ENCODE measurements at places on chromosomes 4 and X.
A peak's percentile ranks its signal among the peaks of the same experiment; 100 is the strongest.

GRCh38 chr4:127634181-127634580, 1.4 kb downstream of the INTU start:
- no peak for DNase-seq

GRCh38 chr4:13597604-13598003, 29.9 kb downstream of the BOD1L1 start:
- no peak for DNase-seq

GRCh38 chrX:3262901-3263300, 83.6 kb downstream of the MXRA5 start:
- DNase-seq: peak; percentile 37

- peak; percentile 45 for DNase-seq
Observed at GRCh38 chr4:95155759-95156451, 392.9 kb downstream of the UNC5C start.

DNA sequence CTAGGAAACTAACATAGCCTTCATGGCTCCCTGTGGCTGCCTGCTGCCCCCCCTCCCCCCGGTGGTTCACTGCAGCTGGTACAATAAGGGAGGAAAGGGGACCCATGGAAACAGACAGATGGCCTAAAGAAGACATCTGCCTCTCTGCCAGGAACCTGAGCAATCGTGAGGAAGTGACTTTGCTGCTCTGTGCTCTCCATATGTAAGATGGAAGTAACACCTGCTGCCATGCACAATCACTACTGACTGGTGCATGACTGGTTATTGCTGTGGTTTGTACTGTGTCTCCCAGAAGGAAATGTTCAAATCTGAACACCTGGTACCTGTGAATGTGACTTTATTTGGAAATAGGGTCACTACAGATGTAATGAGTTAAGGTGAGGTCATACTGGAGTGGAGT, 43.6 kb downstream of the CD99L2 start:
- DNase-seq: no peak

DNA sequence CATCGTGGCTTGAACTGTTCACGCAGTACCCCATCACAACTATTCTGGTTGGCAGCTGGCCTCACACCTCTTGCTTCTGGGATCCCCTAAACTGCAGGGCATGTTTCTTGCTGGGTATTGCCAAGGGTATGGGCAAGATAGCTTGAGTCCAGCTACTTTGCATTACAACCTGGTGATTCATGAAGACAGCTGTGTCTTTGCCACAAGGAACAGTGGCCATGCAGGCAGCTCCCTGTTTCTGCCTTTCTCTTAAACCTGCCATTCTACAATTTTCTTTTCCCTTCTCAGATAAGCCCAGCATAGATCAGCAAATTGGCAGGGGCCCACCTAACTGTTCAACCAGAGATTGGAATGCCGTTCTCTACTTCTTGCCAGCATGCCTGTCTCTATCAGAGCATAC, 42.8 kb downstream of the TENM3 start:
- no peak for DNase-seq

- no peak for DNase-seq
Observed at GRCh38 chr4:30443289-30443688, 276.9 kb upstream of the PCDH7 start.

DNA sequence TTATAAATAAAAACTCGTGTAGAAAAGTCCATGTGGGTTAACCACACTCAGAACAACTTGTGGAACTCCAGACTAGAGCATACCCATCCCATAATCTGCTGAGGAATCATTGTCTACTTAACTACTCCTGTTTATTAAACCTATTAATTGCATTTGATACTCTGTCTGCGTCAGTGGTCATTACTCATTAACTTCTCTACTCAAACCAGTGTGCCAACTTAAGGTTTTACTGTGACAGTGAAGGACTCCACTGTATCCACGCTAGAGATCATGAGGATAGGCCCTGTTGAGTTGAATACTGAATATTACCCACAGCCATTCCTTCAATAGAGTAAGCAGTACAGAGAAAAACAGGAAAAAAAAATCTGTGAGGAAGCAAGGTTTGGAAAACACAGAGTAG, 17.3 kb downstream of the HPGD start:
- no peak for DNase-seq

GRCh38 chr4:57249083-57249482, 138.9 kb upstream of the IGFBP7 start:
- peak; percentile 64 for DNase-seq

DNA sequence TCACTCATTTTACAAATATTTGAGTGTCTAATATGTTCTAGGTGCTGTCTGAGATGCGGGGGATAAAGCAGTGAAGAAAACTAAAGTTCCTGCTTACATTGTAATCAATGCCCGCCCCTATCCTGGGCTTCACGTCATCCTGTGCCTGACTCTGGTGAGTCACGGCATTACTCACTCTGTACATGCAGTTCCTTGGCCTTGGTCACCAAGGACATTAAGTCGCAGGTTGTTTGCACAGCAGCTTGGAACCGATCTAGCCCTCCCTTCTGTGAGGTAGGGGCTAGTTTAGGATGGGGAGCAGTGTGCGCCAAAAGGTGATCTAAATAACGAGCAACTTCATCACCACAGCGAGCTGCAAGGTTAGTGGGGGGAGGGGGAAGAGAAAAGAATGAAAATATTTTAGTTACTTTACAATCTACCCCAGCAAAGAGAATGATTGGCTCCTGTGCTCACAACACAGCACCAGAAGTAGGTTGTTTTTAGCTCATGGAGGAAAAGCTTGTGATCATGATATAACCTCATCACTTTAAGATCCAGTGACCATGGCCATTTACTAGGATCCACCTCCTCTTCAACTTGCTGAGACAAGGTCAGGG, 48.0 kb upstream of the HDAC8 start:
- peak; percentile 64 for DNase-seq

GRCh38 chr4:38610521-38610920, 53.5 kb upstream of the KLF3 start:
- DNase-seq: no peak

DNA sequence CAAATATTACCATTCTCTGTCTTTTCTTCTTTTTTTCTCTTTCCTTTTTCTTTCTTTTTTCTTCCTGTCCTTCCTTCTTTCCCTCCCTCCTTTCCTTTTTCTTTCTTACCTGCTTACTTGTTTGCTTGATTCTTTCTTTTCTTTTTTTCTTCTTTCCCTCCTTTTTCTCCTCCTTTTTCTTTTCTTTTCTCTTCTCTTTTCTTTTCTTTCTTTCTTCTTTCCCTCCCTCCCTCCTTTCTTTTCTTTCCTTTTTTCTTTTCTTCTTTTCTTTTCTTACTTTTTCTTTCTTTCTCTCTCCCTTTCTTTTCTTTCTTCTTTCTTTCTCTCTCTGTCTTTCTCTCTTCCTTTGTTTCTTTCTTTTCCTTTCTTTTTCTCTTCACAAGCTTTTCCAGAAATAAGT, 697.4 kb upstream of the ADGRL3 start:
- DNase-seq: no peak

- DNase-seq: no peak
Observed at GRCh38 chr4:52915730-52916300, 53.7 kb downstream of the RASL11B start.

DNA sequence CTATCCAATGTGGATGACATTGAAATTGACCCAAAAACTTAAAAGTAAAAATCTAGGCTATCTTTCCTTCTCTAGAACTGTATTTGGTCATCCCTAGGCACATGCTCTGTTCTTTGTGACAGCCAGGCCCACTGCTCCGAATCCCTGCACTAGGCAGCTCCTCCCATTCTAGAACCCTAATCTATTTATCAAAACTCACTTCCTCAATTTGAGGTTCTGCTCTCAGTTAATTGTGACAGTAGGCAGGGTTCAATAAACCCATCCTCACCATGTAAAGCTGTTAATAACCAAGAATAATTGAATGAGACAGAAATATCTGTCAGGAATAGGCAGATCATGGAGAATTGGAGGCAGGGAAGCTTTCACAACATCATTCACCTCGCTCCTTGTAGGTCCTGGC, 51.9 kb upstream of the IRF2 start:
- DNase-seq: no peak

- DNase-seq: no peak
Observed at GRCh38 chr4:146742416-146742815, 103.7 kb downstream of the POU4F2 start.

DNA sequence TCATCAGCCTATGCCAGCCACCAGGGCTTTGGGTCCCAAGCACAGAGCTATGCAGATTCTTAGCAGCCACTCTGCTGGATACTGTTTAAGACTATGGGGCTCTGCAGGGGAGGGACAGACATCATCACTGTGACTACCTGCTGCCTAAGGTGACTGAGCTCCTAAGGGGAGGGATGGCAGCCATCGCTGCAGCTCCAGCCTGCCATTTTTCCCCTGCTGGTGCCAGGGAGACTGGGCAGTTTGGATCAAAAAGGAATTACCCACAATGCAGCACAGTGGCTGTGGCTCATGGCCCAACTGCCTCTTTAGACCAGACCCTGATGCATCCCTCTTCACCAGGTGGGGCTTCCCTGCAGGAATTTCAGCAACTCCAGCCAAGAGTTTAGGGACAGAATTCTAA, 28.6 kb upstream of the INPP4B start:
- DNase-seq: no peak

DNA sequence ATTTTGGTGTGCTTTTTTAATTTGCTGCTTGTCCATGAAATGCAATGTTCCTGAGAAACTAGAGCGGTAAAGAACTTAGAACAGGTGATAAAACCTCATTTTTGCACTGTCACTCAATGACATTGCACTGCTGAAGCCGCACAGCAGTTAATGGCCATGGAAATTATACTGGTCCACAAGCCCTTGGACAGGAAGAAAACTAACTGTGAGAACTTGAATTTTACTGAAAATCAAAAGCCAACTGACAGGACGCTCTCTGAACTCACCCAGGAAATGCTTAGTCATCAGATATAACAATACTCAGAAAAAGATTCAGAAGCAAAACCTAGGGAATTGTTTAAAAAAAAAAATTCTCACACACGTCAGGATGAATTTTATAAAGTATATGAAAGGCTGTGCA, 246.4 kb upstream of the SLC7A11 start:
- DNase-seq: no peak

- no peak for DNase-seq
Observed at GRCh38 chrX:19179389-19179788, 57.1 kb upstream of the ADGRG2 start.
